ENCODE measurements at places on chromosomes 3 and 15.
A peak's percentile ranks its signal among the peaks of the same experiment; 100 is the strongest.

DNA sequence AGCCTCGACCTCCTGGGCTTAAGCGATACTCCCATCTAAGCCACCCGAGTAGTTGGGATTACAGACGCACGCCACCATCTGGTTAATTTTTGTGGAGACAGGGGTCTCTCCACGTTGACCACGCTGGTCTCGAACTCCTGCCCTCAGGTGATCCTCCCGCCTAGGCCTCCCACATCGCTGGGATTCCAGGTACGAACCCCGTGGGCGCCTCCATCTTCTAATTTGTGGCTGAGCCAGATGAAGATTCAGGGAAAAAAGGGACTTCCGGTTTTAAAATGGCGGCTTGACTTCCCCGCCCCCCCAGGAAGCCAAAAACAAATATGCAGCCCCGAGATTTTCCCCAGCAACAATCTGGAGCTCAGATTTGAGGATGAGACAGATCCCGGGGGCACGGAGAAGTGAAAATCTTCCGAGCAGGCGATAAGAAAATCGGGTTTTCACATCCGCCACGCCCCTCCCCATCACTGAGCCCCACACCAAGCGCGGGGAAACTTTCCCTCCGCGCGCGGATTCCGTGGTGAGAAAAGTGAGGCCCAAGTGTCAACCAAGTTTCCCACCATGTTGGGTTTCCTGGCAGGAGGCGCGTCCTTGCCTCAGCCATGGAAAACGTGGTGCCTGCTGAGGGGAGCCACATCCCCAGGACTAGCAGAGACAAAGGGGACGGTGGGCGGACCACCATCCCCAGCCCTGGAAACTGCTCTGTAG lies 15.4 kb downstream of the CHST14 start:
- no peak for DNase-seq
- H3K4me3 ChIP-seq: no peak overlapping the region
- H3K27ac ChIP-seq: no peak overlapping the region
- H3K36me3 ChIP-seq: no peaks in the 10 kb centered on the region
- H3K27me3 ChIP-seq: no peaks in the 10 kb centered on the region

GRCh38 chr3:185714085-185714484 lies 110.8 kb downstream of the IGF2BP2 start:
- H3K4me3 ChIP-seq: no peak overlapping the region
- DNase-seq: no peak
- H3K27me3 ChIP-seq: no peaks in the 10 kb centered on the region
- H3K36me3 ChIP-seq: no peaks in the 10 kb centered on the region

GRCh38 chr15:71146580-71146982 lies 31.3 kb downstream of the THSD4 start:
- H3K27ac ChIP-seq: no peak overlapping the region
- no peak for DNase-seq
- H3K36me3 ChIP-seq: no peaks in the 10 kb centered on the region
- H3K4me1 ChIP-seq: no peaks in the 10 kb centered on the region

DNA sequence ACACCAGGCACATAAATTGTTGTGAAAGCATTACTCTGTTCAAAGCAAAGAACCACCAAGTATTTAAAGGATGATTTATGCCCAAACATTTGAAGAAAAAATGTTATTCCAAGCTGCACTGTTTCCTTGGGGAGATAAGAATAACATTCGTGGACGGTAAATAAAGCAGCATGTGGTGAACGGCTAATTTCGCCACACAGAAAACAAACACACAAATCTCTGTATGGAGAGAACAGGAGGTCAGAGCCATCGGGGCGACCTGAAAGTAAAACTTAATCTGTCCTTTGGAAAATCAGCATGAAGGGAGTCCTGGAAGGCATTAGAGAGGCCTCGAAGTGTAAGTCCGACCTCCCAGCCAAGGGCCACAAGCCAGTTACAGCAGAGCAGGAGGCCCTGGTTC lies 27.1 kb upstream of the GABRG3 start:
- H3K36me3 ChIP-seq: no peaks in the 10 kb centered on the region
- H3K4me1 ChIP-seq: no peaks in the 10 kb centered on the region
- no peak overlapping the region for H3K4me3 ChIP-seq
- peaks cover 34% of the 10 kb centered on the region for H3K27me3 ChIP-seq
- no peak overlapping the region for H3K27ac ChIP-seq

- H3K4me3 ChIP-seq: no peak overlapping the region
- H3K4me1 ChIP-seq: no peaks in the 10 kb centered on the region
- H3K27ac ChIP-seq: no peak overlapping the region
- DNase-seq: peak; percentile 4
- no peaks in the 10 kb centered on the region for H3K27me3 ChIP-seq
Measured at GRCh38 chr3:155497930-155498647, 204.6 kb upstream of the STRIT1 start.

DNA sequence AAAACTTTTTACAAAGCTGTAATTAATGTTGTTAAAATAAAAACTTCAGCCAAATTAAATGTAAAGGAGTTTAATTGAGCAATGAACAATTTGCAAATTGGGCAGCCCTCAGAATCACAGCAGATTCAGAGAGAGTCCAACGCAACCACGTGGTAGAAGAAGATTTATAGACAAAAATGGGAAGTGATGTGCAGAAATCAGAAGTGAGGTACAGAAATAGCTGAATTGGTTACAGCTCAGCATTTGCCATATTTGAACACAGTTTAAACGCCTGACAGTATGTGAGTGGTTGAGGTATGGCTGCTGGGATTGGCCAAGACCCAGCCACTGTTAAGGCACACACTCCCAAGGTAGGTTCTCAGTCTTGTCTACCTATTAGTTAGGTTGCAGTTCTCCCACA lies 14.4 kb upstream of the PLA2G4D start:
- peaks cover 14% of the 10 kb centered on the region for H3K27me3 ChIP-seq
- no peak overlapping the region for H3K4me3 ChIP-seq
- no peak overlapping the region for H3K27ac ChIP-seq
- H3K36me3 ChIP-seq: no peaks in the 10 kb centered on the region
- no peak for DNase-seq

DNA sequence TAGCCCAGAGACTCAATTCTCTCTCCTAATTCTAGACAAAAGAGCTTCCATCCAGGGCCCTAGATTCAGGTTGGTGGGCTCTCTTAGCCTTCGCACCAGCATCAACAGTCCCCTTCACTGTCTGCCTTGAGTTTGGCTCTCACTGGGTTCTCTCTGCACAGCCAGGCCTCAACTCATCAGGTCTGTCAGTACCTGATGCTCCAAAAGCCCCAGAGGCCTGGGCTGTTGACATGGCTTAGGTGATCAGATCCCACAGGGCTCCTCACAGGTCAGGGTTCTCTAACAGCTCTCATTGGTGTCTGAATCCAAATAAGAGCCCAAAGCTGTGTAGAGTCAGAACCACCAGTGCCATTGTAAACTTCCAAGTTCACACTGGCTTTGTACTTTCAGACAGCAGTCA lies 206.6 kb upstream of the PPP2R3A start:
- H3K27me3 ChIP-seq: no peaks in the 10 kb centered on the region
- no peaks in the 10 kb centered on the region for H3K4me1 ChIP-seq
- DNase-seq: no peak
- no peak overlapping the region for H3K4me3 ChIP-seq

GRCh38 chr15:66065325-66065724 lies 188.2 kb downstream of the MEGF11 start:
- H3K27ac ChIP-seq: no peak overlapping the region
- no peaks in the 10 kb centered on the region for H3K4me1 ChIP-seq
- no peak for DNase-seq
- H3K4me3 ChIP-seq: no peak overlapping the region
- no peaks in the 10 kb centered on the region for H3K36me3 ChIP-seq
- peaks cover 17% of the 10 kb centered on the region for H3K27me3 ChIP-seq

DNA sequence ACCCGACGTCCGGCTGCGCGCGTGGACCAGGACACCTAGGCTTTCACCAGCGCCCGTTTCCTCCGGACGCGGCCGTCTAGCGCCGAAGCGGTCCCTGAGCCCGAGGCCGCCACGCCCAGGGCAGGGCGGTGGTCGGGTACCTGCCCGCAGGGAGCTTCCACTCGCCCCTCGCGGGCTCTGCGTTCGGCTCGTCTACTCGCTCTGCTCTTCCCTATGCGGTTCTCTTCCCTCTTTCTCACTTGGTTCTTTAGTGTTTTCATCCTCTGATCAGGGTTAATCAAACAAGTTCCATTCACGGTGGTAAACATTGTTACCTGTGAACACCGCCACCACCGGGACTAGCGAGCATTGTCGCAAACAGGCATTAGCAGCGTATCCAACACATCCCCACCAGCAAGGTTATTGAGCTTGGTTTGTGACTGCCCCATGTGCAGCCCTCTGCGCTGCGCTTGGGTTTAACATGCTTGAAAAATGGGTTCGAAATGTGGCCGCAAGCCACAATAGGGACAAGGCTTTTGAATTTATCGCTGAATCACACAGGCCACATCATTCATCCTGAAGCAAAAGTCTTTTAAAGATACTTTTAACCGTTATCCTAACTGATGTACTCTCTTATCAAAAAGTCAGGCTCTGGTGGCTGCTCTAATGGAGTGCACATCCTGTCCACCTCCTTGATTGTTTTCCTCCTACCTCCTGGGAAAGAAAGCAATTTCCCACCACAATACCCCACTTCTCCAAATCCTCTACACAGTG lies 843 bp upstream of the CD47 start:
- H3K27me3 ChIP-seq: no peaks in the 10 kb centered on the region
- peak overlapping the region; percentile 78 for H3K4me3 ChIP-seq
- peak overlapping the region; percentile 88 for H3K27ac ChIP-seq
- H3K4me1 ChIP-seq: peaks cover 9% of the 10 kb centered on the region
- H3K36me3 ChIP-seq: no peaks in the 10 kb centered on the region

DNA sequence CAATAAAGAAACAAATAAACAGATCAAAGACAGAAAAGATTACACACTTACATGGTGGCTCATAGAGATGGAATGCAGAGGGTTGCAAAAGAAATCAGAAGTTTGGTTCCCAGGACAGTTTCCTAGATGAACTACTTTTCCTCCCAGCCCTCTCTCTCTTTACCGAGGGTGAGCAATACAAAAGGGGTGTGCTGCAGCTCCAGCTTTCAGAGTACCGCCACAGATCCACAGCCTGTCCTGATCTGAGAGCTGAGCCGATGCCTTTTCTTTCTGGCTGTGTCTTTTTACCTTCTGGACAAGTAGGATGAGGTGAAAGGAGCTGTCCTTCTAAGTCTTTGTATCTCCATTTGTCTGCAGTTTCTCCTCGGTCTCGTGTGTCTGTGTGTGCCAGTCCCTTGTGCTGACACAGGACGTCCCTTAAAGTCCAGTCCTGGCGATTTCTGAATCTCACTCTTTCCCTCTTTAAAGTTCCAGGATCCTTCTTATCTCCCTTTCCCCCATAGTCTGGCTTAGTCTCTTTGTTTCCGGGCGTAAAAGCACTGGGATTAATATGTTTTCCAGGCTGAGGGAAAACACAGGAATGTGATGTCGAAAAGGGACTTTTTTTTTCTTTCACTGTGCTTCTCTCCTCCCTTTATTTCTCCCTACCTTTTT lies 540 bp downstream of the CCDC80 start:
- no peak overlapping the region for H3K27ac ChIP-seq
- no peaks in the 10 kb centered on the region for H3K36me3 ChIP-seq
- H3K27me3 ChIP-seq: no peaks in the 10 kb centered on the region
- H3K4me1 ChIP-seq: peaks cover 7% of the 10 kb centered on the region

GRCh38 chr3:38149708-38150107 lies 11.2 kb downstream of the MYD88 start:
- H3K4me3 ChIP-seq: no peak overlapping the region
- peak overlapping the region; percentile 48 for H3K27ac ChIP-seq
- DNase-seq: peak; percentile 44
- H3K36me3 ChIP-seq: no peaks in the 10 kb centered on the region
- no peaks in the 10 kb centered on the region for H3K27me3 ChIP-seq
- H3K4me1 ChIP-seq: peaks cover 9% of the 10 kb centered on the region

GRCh38 chr3:50382722-50383121 lies 23.4 kb upstream of the TMEM115 start:
- H3K27me3 ChIP-seq: no peaks in the 10 kb centered on the region
- no peaks in the 10 kb centered on the region for H3K36me3 ChIP-seq
- H3K4me1 ChIP-seq: peaks cover 26% of the 10 kb centered on the region
- H3K4me3 ChIP-seq: no peak overlapping the region
- no peak for DNase-seq

GRCh38 chr15:57969355-57969754 lies 96.2 kb downstream of the ALDH1A2 start:
- peaks cover 73% of the 10 kb centered on the region for H3K36me3 ChIP-seq
- H3K27me3 ChIP-seq: no peaks in the 10 kb centered on the region
- DNase-seq: no peak
- H3K4me3 ChIP-seq: no peak overlapping the region
- no peak overlapping the region for H3K27ac ChIP-seq

DNA sequence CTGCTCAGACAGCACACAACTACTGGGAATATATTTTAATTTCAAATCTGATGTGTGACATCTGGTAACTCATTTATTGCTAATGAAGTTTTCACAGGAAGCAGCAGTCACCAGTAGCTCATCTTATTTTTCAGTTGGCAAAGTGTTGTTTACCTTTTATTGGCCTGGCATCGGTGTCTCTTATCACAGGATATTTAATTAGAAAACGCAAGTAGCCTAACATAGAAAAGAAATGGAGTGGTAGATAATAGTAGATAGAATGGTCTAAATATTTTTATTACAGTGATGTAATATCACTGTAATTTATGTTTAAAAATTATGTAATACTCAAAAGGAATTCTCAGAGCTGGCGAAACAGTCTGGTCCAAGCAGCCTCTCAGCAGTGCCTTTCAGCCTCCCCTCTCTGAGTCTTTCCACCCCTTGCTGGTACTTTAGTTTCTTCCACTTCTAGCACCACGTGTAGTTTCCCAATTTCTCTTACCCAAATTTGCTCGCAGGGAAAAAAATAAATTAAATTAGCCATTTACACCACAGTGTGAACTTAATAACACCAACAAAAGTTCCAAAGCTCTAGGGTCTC lies 31.9 kb downstream of the AGTR1 start:
- H3K27ac ChIP-seq: no peak overlapping the region
- H3K4me3 ChIP-seq: no peak overlapping the region
- no peak for DNase-seq

GRCh38 chr3:181711325-181712135 lies at the start of gene SOX2:
SOX2 (plus strand) TSS chr3:181711925; CDS start chr3:181712361, 436 bp downstream.
- no peak within 1 kb of the TSS for H3K4me3 ChIP-seq
- H3K27me3 ChIP-seq: peaks cover 6% of the 10 kb centered on the region
- H3K27ac ChIP-seq: no peak within 1 kb of the TSS
- no peaks in the 10 kb centered on the region for H3K36me3 ChIP-seq
- H3K4me1 ChIP-seq: no peaks in the 10 kb centered on the region

- H3K4me3 ChIP-seq: no peak overlapping the region
- H3K4me1 ChIP-seq: no peaks in the 10 kb centered on the region
- H3K36me3 ChIP-seq: no peaks in the 10 kb centered on the region
- H3K27me3 ChIP-seq: no peaks in the 10 kb centered on the region
Measured at GRCh38 chr15:54990793-54991192, 205.9 kb downstream of the RSL24D1 start.

DNA sequence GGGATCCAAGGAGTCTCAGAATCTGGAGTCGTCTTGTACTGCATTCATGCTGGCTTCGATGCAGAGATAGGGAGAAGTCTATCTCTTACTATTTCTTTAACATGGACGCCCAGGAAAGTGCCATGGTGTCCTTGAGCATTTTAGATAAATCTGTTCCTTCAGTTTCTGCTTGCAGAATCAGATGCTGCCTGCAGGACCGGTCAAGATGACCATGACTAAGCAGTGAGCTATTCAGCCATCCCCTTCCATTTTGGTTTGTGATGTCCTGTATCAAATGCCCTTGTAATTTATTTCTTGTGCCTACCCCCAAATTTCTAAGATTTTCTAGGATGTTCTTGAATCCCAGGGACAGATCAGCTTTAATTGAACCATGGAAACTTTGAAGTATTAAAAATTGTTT lies 139.4 kb upstream of the TP63 start:
- H3K4me3 ChIP-seq: no peak overlapping the region
- H3K4me1 ChIP-seq: no peaks in the 10 kb centered on the region
- H3K36me3 ChIP-seq: no peaks in the 10 kb centered on the region
- no peak overlapping the region for H3K27ac ChIP-seq
- DNase-seq: no peak

All from K562 (cell line).